ENCODE measurements at places on chromosomes 11 and 22.
A peak's percentile ranks its signal among the peaks of the same experiment; 100 is the strongest.

DNA sequence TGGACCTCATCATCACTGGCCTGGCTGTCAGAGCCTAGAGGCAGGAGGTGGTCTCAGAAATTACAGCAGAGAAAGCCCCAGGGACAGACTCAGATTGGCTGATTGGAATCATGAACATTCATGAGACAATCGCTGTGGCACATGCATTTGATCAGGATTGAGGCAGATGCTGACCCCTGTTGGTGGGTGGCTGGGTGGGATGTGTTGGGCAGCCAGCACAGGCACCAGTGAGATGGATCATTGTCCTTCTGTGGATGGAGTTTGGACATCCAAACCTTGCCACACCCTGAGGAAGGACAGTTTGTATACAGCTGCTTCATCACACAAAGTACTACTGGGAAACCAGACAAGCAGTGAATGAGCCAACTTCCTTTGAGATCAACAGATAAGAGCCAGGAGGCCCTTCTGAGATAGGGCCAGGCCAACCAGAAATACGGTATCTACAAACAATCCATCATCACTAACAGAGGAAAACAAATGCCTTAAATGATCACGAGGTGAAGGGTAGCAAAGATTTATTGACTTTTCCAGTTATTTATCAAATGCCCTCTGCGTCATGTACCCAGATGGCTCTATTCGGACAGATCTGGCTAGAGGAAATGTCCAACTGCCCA is 17.3 kb downstream of the COMMD9 start:
- no peak for ATAC-seq

GRCh38 chr11:2308713-2309112 is 6.9 kb downstream of the TSPAN32 start:
- ATAC-seq: no peak

GRCh38 chr11:125498521-125498920 is 2.5 kb upstream of the FEZ1 start:
- no peak for ATAC-seq

- ATAC-seq: no peak
Observed at GRCh38 chr11:134052988-134053945, 15.6 kb upstream of the JAM3 start.

- ATAC-seq: no peak
Observed at GRCh38 chr11:118033443-118033842, 43.4 kb upstream of the TMPRSS4 start.

DNA sequence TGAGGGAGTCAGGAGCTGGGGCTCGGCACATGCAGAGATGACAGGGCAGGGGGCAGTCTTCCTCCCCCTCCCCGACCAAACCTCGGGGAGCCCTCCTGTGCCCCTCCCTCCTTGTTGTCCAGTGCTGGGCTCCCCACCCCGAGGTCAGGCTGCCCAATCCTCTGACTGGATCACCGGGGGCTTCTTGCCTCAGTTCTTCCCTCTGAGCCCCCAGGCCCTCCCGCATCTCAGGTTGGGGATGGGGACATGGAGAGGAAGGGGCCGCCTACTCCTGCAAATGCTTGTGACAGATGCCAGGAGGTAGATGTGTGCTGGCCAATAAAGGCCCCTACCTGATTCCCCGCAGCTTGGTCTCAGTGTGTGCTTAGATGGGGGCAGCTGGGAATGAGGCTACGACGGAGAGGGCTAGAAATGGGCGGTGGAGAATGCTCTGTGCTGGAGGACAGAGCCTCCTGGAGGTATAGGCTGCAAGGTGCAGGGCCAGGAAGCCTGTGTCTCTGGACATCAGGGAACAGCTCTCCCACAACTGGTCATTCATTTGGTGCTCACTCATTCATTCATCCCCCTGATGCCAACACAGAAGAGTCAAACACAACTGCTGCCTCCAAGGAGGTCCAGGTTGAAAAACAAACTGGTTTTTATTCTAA is 8.4 kb downstream of the RHBDD3 start:
- ATAC-seq: no peak

DNA sequence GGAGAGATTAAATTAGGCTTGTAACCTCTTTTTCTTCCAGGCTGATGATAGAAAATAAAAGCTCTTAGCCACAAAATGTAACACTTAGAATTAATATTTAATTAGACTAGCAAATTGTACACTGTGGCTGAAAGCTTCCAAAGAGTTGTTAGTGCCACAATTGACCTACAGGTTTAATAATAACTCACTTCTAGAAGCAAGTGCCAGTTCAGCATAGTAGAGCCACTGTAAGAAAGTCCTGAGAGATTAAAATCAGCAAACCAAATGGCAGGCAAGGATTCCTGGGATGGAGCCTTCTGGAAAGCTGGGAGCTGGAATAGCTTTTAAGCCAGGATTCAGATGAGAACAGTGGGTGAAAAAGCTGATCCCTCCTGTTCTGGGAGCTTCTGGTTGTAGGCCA is 131.0 kb downstream of the ELP4 start:
- ATAC-seq: no peak

DNA sequence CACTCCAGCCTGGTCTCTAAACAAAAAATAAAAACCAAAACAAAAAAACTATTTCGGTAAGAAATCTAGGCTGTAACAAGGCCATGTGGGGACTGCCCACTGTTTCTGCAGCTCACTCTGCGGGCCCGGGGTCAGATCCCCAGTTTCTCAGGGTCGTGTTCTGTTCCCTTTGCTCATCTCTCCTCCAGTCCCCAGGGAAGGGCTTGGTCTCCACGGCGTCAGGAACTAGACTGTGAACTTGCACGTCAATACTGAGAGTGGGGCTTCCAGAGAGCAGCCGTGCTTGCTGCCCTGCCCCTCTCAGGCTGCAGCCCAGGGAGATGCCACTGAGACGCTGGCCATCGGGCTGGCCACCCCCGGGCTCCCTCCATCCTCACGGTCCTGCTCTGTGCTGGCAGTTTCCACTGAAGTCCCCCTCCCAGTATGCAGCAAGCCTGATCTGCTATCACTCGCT is 33.7 kb upstream of the MOB2 start:
- no peak for ATAC-seq

DNA sequence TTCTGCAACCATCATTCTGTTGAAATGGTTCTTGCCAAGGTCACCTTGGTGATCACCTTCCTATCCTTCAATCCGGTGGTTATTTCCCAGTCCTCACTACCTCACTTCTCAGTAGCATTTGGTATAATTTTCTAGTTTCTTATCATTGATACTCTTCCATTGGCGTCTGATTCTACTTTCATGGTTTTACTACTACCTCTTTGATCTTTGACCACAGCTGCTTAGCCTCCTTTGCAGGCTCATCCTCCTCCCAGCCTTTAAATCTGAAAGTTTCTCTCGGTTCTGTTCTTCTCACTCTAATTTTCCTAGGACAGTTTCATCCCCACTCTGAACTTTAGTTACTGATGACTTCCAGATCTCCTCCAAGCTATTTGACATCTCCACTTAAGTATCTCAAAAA is 5.0 kb downstream of the TIMM10B start:
- ATAC-seq: no peak

GRCh38 chr11:127733552-127733951 is 733.0 kb upstream of the KIRREL3 start:
- no peak for ATAC-seq

GRCh38 chr11:95088946-95089619 is 563 bp upstream of the ENDOD1 start:
- ATAC-seq: peak; percentile 57

DNA sequence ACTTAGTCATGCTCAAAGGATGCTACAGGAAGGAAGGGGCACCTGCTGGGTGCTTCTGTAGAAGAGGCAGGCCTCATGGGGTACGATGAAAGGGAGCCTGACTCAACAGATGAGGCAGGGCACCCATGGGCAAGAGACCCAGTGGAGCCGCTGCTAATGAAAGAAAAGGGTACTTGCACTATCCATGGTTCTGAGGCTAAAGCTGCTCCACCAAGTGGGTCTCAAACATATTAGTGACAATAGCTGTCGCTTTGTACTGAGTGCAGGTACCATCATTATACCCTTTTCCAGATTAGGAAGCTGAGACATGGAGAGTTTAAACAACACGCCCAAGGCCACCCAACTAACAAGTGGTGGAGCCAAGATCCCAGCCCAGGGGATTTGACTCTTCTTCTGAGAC is 127.5 kb upstream of the SERPIND1 start:
- ATAC-seq: no peak

- ATAC-seq: no peak
Observed at GRCh38 chr22:24681236-24681635, 78.2 kb downstream of the GGT1 start.

GRCh38 chr22:21796863-21797262 is 61.3 kb upstream of the YPEL1 start:
- ATAC-seq: no peak

DNA sequence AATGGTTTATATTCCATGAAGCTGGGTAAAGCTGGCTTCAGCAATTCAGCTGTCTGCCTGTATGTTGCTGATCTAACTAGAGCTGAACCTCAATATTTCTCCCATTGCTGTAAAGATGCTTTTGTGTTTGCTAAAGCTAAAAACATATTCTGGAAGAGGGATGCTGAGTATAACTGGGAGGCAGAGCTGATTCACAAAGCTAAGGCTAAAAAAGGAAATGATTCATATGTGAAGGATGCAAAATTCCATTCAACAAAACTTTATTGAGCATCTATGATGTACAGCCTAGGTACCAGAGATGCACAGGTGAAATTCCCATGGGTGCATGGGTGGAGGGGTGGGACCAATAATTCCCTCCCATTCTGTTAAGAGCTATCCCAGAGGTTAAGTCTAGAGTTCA is 193.9 kb downstream of the KIF18A start:
- ATAC-seq: no peak

- no peak for ATAC-seq
Observed at GRCh38 chr11:82959987-82960778, 58.6 kb downstream of the DDIAS start.

DNA sequence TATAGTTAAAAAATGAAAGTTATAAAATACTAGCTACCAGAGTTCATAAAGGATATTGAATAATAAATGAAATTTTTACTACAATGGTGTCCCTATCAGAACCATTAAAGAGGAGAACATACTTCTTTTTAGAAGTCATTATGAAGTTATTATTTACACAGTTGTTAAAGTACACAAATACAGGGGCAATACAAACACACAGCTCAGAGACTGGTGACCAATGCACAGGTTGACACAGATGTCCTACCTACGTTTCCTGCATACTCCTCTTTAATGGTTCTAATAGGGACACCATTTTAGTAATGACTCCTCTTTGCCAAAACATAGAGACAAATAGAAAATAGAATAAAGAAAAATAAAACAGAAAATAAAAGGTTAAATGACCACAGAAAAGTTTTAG is 10.1 kb downstream of the NLRP10 start:
- ATAC-seq: no peak

DNA sequence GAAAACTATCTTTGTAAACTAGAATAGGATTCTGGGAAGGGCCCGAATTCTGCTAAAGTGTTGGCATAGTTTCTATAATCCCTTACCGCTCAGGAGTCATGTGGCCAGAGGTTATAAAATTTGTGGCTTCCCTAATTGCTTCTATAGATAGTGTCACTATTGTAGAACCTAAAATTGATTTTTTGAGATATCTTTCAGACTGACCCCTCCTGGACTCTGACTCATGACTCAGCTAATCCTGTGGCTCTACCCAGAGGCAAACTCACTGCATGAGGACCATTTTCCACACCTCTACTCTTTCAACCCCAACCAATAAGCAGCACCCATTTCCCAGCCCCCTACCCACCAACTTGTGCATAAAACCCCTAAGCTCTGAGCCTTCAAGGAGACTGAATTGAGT is 61.8 kb upstream of the PRSS23 start:
- no peak for ATAC-seq
